Cerebellar cortex (tissue), 1 donor: ENCODE measurements at places on chromosomes 7 and 10.
A peak's percentile ranks its signal among the peaks of the same experiment; 100 is the strongest.

DNA sequence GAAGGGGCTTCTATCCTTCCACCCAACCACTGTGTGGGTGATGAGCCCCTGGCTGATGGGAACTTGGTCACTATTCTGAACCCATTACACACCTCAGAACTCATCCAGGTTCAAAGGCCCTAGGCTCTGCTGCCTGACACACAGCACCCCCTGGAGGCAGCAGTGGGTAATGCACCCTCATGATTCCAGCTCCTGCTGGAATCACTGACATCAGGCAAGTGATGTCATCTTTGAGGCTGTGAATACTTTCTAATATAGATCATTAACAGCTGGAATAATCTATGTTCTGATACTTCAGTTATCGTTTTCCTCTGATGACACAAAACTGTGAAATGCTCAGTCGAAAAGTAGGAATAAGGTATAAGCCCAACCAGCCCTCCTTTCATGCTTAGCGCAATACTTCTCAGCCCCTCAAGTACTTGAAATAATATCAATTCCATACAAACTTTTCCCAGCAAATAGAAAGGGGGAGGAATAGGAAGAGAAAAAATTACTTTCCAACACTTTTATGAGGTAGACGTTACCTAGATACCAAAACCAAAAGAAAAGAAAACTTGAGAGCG, 7.5 kb upstream of the RBP3 start:
- peak; percentile 41 for DNase-seq

GRCh38 chr10:11302181-11302580, 284.5 kb downstream of the CELF2 start:
- no peak for DNase-seq

GRCh38 chr7:85897967-85898366, 711.1 kb upstream of the SEMA3D start:
- no peak for DNase-seq

GRCh38 chr7:50588937-50589336, 23.7 kb upstream of the DDC start:
- no peak for DNase-seq

DNA sequence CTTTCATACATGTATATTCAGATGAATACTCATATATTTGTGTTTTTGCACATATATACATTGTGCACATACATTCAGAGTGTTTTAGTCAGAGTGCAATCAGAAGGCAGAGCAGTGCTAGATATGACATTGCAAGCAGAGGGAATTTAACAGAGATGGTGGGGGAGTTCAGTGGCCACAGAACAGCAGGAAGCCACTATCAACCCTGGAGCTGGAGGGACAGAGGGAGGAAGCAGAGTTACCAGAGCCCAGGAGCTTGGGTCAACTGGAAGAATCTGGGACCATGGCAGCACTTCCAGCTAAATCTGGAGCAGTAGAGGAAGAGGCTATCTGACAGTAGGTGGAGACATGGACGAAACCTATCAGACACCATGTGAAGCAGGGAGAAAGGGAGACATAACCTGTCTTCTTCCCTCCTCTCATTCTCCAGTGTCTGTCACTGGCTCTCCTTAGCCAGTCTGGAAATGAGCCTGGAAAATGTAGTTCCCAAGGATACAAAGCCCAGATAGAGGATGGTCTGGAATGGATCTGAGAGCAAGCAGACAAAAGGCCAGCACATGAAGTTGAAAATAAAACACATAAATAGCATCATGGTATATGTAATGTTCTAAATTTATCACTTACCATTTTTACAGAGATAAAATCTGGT, 33.6 kb upstream of the HERPUD2 start:
- no peak for DNase-seq

- peak; percentile 10 for DNase-seq
These were observed 83.2 kb upstream of the GPR22 start for GRCh38 chr7:107386548-107387102.

GRCh38 chr7:155665957-155666287, 21.5 kb downstream of the RBM33 start:
- DNase-seq = no peak

DNA sequence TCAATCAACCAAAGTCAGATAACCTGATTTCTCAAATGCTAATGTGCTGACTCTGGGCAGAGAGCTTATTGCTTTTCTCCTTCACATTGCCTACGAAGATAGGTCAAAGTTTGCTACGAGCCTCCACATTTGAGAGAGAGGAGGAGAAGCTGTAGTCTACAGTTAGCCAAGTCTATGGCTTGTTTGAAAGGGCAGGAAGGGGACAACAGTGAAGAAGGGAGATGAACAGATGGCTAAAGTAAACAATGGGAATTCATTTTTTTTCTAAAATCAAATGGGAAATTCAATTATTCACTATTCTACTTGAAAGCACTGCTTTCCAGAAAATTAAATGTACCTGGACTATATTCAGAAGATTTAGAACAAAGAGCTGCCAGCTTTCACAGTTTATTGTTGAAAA, 126.7 kb upstream of the C1QL3 start:
- DNase-seq = no peak

DNA sequence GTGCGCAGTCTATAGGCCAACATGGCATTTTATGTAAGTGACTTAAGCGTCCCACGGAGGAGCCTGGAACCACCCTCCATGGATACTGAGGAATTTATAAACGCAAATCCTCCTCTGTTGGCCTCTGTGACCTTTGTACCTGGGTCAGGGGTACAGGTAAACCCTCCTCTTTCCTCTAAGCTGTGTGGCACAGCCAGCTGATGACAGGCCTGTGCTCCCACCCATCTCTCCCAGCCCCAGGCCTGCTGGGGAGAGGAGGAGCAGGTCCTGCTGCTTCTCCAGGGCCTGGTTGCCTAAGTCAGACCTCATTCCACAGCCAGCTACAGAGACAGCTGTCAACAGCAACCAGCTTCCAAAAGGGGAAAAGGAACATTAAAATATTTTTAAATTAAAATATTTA, 5.0 kb downstream of the AVPI1 start:
- DNase-seq = no peak

GRCh38 chr10:119348516-119349240, 141.3 kb downstream of the GRK5 start:
- DNase-seq = no peak

DNA sequence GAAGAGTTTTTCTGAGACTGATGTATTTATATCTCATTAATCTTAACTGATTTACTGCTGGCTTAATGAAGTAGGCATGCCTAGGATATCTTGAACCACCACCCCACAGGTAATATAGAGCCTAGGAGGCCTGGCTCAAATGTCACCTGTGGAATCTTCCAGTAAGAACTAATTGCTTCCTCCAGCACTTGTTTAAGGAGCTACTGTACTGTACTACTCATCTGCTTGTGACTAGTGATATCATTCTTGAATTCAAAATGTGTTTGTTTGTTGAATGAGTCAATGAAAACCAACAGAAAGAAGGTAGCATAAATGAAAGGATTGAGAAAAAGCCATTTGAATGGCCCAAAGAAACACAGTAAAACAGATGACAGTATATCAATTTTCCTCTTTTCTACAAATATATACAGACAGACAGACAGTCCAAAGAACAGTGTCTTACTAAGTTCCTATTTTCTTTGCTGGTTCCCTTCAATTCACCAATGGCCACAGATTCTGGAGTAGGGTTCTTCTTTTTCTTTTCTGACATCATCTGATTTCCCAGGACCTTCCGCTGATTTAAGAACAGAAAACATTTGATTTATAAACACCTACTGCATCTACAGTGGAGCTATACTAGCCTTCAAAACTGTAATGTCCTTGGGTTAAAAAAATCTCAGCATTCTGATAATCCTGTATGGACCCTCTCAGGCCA, 43.7 kb upstream of the SLIT1 start:
- no peak for DNase-seq

GRCh38 chr7:148911626-148912025, 27.5 kb upstream of the EZH2 start:
- DNase-seq = no peak

DNA sequence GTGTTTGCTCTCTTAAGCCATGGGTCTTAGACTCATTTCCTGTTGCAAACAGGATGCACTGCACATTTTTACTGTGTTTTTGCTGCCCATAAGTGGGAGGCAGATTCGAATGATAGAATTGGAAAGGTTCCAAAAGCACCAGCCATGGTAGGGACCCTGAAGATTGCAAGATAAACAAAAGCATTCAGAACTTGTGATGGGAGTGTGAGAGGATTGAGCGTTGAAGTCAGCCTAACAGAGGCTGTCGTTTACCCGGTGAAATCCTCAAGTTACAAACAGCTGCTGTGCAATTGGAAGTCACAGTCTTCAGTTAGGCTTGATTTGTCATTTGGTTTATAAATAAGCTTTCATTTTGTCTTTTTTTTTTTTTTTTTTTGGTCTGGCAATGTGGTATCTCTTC, 192.7 kb upstream of the MKI67 start:
- no peak for DNase-seq

- DNase-seq = no peak
These were observed 95.3 kb downstream of the CNNM2 start for GRCh38 chr10:103013416-103013815.

- DNase-seq = no peak
These were observed 995.5 kb upstream of the C7orf33 start for GRCh38 chr7:147595042-147595441.
